Left lung (tissue), 14 donors: ENCODE measurements at places on chromosomes 13 and 19.

DNA sequence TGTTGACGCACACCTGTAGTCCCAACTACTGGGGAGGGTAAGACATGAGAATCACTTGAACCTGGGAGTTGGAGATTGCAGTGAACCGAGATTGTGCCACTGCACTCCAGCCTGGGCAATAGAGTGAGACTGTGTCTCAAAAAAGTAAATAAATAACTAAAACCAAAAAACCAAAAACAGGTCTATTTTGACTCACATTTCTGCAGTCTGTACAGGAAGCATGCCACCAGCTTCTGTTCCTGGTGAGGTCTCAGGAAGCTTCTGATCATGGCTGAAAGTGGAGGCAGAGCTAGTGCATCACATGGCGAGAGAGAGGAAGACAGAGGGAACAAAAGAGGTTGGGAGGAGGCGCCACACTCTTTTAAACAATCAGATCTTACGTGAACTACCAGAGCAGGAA lies 142.5 kb downstream of the ITGBL1 start:
- H3K27ac ChIP-seq: no peak overlapping the region
- no peak for DNase-seq
- H3K4me1 ChIP-seq: no peaks in the 10 kb centered on the region
- H3K36me3 ChIP-seq: no peaks in the 10 kb centered on the region

DNA sequence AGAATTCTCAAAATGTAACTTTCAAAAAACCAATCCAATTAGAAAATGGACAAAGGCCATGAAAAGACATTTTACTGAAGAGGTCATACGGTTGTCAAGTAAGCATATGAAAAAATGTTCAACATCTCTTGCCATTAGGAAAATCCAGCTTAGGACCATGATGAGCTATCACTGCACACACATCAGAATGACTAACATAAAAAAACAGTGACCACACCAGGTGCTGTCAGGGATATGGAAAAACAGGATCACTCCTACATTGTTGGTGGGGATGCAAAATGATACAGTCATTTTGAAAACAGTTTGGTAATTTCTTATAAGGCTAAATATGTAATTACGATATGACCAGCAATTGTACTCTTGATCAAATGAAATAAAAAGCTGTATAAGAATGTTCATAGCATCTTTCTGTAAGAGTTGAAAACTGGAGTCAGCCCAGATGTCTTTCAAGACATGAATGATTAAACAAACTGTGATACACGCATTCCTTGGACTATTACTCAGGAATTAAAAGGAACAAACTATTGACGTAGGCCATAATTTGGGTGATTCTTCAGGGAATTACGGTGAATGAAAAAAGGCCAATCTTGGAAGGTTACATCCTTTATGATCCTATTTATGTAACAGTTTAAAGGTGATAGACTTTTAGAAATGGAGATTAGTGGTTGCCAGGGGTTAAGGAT lies 26.9 kb upstream of the RCBTB2 start:
- DNase-seq: no peak
- no peak overlapping the region for H3K27ac ChIP-seq
- no peaks in the 10 kb centered on the region for H3K27me3 ChIP-seq
- no peaks in the 10 kb centered on the region for H3K36me3 ChIP-seq
- no peaks in the 10 kb centered on the region for H3K4me1 ChIP-seq

- H3K4me3 ChIP-seq: no peak overlapping the region
- DNase-seq: peak; percentile 66
- H3K4me1 ChIP-seq: no peaks in the 10 kb centered on the region
- peaks cover 70% of the 10 kb centered on the region for H3K36me3 ChIP-seq
Observed at GRCh38 chr19:2341982-2342381, 13.5 kb downstream of the SPPL2B start.

DNA sequence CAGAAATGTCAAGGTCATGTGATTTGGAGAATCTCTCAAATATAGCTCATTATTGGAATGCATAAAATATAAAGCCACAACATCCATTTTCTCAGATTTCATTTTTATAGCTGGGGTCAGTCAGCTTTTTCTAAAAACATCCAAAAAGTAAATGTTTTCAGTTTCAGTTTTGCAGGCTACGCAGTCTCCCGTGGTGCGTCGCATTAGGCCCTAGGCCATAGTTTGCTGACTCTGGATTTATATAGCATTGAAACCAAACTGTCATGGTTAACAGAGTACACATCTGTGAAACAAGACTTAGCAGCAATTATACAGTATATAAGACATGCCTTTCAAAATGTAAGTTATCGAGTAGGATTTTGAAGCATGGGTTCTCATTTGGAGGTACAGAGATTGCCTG lies 140.0 kb downstream of the IRS2 start:
- DNase-seq: no peak
- H3K4me1 ChIP-seq: no peaks in the 10 kb centered on the region
- no peak overlapping the region for H3K27ac ChIP-seq
- H3K36me3 ChIP-seq: no peaks in the 10 kb centered on the region
- H3K4me3 ChIP-seq: no peak overlapping the region

GRCh38 chr19:54142166-54142780 lies 4.7 kb downstream of the CNOT3 start:
- H3K27ac ChIP-seq: no peak overlapping the region
- H3K4me3 ChIP-seq: no peak overlapping the region
- no peak for DNase-seq
- peaks cover 10% of the 10 kb centered on the region for H3K4me1 ChIP-seq

- H3K4me1 ChIP-seq: peaks cover 36% of the 10 kb centered on the region
- H3K36me3 ChIP-seq: no peaks in the 10 kb centered on the region
- no peak overlapping the region for H3K4me3 ChIP-seq
- no peaks in the 10 kb centered on the region for H3K27me3 ChIP-seq
Observed at GRCh38 chr19:32421589-32422361, 16.2 kb downstream of the DPY19L3 start.
